Left ventricle myocardium superior (tissue), 1 donor: ENCODE measurements at places on chromosomes 4 and X.

GRCh38 chr4:32135642-32136041 lies 1415.5 kb downstream of the PCDH7 start:
- no peak for DNase-seq

- no peak for DNase-seq
Measured at GRCh38 chr4:184399512-184399908, 74.8 kb downstream of the IRF2 start.

- no peak for DNase-seq
Measured at GRCh38 chr4:166594326-166594946, 639.9 kb downstream of the SPOCK3 start.

DNA sequence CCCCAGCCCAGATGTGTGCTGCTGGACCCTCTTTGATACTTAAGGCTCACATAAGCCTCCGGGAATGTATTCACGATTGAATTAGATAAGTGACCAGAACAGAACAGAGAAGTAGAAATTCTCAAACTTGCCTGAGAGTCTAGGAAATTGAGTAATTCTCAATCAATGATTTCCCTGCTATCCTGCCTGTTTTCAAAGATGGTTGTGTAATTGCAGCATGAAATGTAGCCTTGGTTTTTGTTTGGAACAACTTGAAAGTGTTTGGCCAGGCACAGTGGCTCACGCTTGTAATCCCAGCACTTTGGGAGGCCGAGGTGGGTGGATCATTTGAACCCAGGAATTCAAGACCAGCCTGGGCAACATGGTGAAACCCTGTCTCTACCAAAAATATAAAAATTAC lies 41.2 kb downstream of the TNIP2 start:
- DNase-seq: no peak

GRCh38 chr4:25953740-25954139 lies 39.7 kb downstream of the SMIM20 start:
- DNase-seq: no peak

DNA sequence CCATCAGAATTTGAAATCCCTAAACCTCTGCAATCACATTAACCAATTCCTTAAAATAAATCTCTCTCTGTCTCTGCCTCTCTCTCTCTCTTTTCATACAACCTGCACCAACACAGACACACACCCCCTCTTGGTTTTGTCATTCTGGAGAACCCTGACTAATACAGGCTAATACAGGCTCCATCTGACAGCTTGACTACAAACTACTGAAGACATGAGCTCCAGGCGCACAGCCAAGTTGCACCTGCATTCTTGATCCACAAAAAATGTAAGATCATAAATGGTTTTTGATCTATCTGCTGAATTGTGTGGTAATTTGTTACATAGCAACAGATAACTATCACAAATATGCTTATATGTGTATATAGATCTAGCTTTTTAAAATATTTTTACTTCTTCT lies 2414.2 kb downstream of the PCDH7 start:
- DNase-seq: no peak

DNA sequence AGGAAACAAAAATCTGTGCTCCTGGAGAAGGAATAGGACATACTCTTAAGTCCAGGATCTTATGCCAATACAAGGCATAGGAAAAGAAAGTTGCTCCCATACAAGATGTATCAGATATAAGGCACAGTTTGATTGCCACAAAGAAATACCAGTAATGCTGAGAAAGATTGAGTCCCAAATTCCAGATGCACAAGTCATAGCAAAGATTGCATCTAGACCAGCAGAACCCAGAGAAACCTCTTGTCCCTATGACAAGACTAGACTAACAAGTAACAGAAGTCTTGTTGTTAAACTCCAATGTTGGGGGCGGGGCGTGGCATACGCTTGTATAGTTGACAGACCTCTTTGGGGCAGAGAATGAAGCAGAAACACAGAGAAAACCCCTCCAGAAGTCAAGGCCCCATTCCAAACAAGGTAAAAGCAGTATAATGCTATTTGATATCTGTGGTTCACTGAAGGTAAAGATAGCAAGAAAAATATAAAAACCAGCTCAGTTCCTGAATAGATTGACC lies 671.5 kb upstream of the GRIA3 start:
- no peak for DNase-seq

DNA sequence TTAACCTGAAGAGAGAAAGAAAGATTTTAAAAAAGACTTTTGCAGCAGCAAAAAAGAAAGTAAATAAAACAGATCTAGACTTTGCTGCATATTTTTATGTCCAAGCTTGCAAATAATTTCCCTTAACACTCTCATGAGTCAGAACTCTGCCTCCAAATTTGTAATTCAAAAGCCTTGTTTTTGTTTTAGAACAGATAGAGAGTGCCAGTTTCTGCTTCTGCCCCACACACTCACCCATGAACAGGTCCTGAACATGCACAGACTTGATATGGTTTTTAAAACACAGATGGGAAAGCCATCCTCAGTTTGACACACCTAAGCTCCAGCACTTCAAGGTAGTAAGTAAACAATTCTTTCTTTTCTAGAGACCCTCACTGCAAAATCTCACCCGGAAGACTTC lies 39.7 kb upstream of the VCX3B start:
- DNase-seq: no peak

DNA sequence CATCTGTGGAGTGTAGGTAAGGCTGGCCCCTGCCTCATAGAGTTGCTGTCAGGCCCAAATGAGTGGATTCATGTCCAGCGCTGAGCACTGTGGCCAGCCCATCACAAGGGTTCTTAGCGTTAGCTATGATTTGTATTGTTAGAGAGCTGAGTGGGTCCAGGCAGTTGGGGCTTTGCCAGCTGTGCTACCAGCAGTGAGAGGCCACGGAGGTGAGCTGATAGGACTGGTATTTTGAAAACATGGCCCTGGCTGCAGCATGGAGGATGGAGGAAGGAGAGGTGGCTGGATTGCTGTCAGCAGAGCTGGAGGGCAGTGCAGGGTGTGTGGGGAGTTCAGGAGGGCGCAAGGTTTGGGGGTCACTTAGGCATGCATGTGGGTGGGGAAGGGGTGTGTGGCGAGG lies 69.8 kb downstream of the PSAPL1 start:
- DNase-seq: peak; percentile 73

GRCh38 chr4:74117024-74117534 lies 18.1 kb upstream of the CXCL2 start:
- peak; percentile 31 for DNase-seq

DNA sequence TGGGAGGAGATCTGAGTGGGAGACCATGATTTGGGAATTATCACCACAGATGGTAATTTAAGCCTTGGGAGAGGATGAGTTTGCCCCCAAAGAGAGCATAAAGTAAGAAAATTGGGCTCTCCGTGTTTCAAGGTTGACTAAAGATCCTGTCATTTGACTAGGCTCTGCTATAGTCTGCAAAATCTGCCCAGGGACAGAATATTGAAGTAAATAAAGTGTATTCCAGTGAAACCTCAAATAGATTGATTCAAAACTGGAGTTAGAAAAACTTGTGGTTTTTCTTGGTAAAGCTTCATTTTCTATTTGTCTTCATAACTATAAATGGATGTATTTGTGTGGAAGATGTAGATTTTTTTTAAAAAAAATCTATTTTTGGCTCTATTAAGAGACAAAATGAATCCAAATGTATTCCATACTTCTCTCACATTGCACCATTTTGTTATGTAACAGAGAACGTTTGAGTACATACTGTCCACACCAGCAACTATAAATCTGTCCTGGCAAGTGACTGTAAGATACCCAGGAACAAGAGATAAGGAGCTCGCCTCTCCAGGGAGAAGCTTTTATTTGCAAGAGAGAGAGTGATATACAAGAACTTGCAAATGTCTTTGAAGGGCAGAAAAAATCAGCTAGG lies 170.2 kb downstream of the CBR4 start:
- DNase-seq: no peak

DNA sequence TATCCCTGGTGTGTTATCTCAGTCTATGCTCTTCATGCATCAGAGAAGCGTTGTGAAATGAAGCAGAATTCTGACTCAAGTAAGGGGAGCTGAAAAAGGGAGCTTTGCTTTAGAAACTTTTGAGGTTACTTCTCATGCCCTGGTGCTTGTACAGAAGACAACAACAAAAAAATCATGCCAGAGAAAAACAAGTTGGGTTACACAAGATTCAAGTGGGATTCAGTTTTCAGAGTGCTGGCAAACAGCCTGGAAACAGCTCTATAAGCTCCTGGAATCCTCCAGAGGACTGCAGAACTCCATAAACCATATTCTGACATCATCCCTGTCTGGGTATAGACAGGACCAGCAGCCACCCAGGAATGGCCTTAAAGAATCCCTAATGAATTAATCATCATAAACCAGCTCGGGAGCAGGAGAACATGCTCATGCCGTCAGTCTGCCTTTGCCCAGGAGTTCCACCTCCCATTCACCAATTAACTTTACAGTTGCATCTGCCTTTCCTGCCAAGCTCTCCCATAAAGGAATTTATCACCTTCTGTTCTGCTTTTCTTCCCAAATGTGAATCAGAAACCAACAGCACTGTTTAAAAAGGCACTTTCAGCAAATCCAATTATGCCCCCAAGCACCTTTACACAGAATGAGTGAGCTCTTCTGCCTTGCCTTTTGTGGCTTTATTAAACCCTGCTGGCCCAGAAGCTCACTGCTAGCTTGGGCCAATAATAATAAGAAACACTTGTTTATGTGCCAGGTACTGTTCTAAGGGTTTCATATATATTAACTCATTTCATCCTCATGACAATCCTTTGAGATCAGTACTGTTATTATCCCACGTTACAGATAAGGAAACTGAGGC lies 54.5 kb upstream of the FBXW7 start:
- no peak for DNase-seq

GRCh38 chrX:40078489-40079227 lies 19.1 kb downstream of the BCOR start:
- no peak for DNase-seq

DNA sequence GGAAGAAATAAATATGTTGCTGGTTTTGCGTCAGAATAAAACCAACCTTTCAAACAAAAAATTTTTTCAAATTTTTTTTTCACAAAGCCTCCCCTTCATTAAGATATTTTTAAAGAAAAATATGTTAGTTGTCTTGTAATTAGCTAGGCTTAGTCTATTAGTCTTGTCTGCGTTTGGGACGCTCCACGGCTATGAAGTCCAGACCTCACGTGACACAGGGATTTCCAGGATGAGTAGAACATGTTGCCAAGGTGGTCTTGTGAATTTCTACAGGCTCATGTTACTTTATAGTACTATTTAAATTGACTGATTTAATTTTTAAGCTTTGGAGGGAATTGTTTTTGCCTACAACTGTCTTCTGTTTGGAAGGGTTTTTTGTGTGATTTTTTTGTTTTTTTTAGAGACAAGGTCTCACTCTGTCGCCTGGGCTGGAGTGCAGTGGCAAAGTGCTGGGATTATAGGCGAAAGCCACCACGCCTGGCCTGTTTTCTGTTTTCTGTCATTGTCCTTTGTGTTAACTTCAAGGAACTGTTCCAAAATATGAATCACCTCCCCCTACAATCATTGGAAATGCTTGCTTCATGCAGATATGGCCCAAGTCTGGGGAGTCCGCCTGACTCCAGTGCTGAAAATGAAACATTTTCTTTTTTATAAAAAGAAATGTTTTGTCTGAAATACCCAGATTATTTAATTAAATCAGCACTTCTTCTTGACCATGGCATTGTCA lies 26.2 kb downstream of the TMEM144 start:
- DNase-seq: no peak

DNA sequence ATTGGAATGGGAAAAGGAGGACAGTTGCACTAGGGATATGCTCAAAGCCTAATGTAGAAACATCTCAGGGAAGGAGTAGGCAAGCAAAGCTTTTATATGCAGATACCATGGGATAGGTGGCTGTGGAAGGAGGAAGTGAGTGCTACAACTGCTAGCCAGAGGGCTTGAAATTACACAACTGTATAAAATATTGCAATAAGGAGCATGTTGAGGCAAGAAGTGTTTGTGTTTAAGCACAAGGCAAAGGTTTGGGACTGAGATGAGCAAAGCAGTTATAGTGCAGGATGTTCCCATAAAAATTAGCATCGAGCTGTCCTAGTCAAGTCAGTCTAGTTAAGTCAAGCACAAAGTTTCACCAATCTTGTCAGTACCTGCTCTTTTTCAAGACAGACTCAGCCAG lies 35.6 kb upstream of the DCAF8L1 start:
- no peak for DNase-seq

GRCh38 chr4:86043755-86044592 lies 315.9 kb downstream of the MAPK10 start:
- DNase-seq: no peak

- DNase-seq: no peak
Measured at GRCh38 chrX:64202808-64203325, 2.6 kb downstream of the AMER1 start.

- no peak for DNase-seq
Measured at GRCh38 chrX:11266573-11267003, 26.6 kb upstream of the AMELX start.

DNA sequence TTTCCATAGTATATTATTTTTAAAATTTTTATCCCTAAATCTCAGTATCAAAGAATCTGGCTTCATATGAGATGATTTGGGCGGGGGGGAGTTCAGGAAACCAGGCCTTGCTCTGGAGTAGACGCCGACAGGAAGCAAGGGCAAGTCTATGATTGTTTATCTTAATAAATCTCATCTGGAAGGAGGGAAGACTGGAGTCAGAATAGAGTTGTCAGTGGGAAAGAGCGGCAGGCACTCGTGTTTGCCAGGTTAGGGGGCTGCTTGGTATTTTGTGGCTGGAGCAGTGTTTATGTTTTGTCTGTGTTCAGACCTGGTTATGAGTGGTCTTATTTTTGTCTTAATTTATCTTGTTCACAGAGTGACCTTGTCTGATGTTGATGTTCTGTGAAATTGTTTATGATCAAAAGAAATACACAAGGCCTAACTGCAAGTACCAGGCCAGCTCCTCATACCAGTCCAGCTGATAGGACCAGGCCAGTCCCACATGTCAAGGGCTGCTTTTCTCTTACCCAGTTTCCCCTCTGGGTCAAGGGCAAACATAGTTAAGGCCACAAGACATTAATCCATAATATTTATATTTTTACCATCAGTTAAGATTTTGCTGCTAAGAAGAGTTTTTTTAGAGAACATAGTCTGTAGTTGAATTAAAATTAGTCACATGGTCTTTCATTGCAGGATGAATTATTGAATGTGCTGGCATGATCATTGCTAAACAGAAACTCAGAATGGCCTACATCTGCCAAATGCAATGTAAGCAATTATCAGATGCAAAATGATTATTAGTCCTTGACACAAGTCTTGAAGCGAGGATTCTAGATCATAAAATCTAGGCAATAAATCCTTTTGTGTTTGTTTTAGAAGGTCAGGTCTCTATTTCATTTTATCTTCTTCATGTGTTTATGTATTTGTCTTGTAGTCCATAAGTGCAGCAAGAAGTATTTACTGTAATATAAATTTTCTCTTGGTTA lies 176.5 kb downstream of the GASK1B start:
- DNase-seq: no peak

DNA sequence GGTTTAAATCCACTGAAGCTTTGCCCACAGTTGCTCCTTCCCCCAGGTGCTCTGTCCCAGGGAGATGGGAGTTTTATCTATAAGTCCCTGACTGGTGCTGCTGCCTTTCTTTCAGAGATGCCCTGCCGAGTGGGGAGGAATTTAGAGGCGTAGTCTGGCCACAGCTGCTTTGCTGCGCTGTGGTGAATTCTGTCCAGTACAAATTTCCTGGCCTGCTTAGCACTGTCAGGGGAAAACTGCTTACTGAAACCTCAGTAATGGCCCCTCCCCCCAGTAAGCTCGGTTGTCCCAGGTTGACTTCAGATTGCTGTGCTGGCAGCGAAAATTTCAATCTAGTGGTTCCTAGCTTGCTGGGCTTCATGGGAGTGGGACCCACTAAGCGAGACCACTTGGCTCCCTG lies 40.1 kb downstream of the UGT2B17 start:
- DNase-seq: no peak

GRCh38 chrX:141468940-141469339 lies 115.6 kb downstream of the SPANXA1 start:
- DNase-seq: no peak

- DNase-seq: no peak
Measured at GRCh38 chr4:76215077-76215476, 1.5 kb upstream of the SCARB2 start.

- peak; percentile 44 for DNase-seq
Measured at GRCh38 chrX:20265726-20266681, 705 bp downstream of the RPS6KA3 start.
